ENCODE measurements at places on chromosomes 1 and 21.

- no peak for DNase-seq
These were observed 118.9 kb downstream of the PRDM2 start for GRCh38 chr1:13818926-13819325.

- DNase-seq, result no peak
These were observed 24.7 kb upstream of the STUM start for GRCh38 chr1:226523646-226524406.

DNA sequence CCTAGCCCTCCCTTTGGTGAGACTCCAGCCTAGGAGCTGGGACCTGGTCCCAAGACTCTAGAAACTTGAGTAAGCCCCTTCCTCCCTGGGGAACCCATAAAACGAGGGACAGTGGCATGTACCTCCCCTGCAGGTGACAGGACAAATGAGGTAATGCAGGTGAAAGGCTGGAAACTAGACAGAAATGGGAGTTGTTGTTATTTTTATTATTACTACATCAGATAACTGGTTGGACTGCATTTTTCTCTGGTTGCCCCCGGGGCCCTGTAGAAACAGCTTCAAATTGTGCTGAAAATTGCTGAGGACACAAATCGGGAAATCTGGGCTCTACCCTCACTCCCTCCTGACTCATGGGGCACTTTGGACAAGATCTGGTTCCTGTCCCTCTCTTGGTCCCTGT is 132.3 kb upstream of the WNT4 start:
- no peak for DNase-seq

DNA sequence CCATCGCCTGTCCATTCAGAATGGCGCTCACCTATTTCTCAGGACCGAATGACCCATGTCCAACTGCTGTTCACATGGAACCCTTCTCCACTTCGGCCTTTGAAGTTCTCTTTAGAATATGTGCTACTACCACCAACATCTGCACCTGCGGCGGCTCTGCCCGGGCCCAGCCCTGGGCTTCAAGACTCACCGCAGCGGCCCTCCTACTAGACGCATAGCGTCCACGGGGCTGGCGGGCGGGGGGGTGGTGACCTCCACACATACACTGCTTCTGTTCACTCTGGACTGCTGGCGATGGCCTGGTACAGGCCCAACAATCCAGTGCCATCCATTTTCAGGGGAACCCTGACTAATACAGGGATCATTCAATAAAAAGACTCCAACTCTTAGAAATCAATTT is 394.2 kb downstream of the VAV3 start:
- DNase-seq, result no peak

- peak; percentile 26 for DNase-seq
These were observed 27.4 kb downstream of the HIVEP3 start for GRCh38 chr1:41891199-41891896.

- peak; percentile 40 for DNase-seq
These were observed 880 bp downstream of the PRPF38B start for GRCh38 chr1:108692724-108693655.

DNA sequence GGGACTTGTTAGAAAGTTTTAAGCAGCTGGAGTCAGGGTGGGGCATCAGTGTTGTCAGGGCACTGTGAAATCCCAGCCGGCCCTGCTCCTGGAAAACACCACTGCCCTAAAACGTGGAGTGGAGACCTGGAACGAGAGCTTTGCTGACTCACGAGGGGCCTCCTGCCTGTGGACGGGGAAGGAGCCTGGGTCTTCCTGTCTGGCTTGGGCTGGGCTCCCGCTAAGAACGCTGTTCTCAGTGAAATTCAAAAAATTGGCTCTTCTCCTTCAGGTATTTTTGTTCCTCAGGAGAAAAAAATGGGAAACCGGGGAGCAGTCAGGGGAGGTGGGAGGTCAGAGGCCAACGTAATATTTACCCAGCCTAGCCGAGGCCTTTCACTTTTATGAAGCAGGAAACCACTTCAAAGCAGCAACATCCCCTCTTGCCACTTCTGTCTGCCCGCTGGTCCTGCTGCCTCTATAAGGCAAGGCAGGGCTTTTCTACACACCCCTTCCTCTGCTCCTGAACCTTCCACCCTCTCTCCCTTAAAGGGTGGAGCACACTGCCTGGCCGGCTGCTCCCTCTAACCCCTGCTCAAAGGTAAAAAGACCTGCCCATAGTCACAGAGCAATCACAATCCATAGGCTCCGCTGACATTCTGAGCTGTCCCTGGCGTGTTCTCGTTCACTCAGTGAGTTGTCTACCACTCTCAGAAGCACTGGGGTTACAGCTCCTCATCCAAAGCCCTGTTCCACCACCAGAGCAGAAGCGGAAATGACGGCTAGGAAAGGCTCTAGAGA is 8.0 kb downstream of the PLXNA2 start:
- DNase-seq, result no peak

DNA sequence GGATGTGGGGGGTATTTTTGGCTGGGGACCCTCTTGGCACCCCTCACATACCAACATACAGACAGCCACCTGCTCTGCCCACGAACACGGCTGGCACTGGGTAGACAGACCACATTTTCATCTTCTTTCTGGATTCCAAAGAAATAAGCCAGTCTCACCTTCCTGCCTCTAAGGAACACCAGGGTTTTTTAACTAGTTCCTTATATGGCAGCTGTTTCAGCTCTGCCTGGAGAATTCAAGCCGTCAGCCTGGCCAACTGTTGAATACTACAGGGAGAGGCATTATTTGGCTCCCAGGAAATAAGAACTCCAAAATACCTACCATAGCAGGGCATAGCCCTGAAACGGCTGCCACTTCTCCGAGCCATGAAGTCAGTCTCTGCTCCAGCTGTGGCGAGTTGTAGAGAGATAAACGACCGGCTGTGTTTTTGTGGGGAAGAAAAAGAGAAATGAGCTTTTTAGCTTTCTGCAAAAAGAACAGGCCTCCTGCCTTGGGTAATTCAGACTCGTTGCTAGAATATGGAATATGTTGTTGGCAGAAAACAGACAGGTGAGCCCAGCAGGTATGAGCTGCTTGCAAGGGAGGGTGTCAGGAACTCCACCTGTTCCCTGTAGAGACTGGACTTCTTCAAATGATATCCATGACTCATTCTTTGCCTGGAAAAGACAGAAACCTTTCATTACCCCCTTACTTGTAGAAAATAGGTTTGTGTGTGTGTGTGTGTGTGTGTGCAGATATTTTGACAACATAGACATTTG is 51.8 kb downstream of the MT1HL1 start:
- no peak for DNase-seq

DNA sequence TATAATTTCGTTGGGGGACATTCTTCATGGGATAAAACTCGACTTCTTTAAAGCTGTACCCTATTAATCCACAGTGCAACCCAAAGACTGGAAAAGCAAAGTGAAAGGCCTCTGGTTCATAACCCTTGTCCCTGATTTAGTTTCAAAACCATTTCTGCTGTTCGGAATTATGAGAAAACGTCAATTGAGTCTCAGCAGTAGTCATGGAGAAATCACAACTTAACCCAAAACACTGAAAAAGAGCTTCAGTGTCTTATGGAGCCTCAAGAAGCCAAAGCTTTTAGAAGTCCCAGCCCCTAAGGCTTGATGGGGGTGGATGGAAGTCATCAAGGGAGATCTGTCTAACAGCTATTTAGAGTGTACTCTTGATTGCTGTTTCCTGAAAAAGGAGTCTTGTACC is 73.5 kb upstream of the VCAM1 start:
- no peak for DNase-seq

- DNase-seq, result no peak
These were observed 59.2 kb upstream of the IVNS1ABP start for GRCh38 chr1:185376288-185376687.

DNA sequence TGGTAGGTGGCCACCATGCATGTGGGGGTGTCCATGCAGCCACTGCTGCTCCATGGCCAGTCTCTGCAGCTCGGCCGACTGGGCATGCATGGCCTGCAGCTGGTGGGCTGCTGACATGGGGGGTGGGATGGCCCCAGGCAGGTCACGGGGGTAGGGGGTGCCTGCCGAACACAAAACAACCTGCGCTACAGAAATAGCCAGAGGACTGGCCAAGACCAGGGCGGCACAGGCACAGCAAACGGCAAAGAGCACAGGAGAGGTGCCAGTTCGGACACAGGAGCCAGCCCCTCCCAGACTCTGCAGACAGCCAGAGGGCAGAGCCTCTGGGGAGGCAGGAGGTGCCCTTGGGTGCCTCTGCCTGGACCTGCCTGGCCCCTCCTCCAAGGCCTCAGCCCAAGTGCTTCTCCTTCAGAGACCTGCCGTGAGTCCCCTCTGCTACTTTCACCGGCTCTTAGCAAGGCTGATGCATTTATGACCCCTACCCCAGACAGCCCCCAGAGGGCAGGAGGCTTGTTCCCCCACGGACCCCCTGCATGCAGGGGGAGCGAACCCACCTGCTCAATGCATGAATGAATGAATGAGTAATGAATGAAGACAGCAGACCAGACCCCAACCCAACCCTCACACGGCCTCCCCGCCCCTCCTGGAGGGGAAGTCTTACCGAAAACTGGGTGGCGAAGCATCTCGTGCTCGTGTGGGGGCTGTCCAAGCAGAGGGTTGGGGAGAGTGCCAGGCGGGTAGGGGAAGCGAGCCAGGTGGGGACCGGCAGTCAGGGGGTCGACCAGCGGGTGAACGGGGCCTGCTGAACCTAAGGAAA is 37.7 kb downstream of the SLC45A1 start:
- no peak for DNase-seq

DNA sequence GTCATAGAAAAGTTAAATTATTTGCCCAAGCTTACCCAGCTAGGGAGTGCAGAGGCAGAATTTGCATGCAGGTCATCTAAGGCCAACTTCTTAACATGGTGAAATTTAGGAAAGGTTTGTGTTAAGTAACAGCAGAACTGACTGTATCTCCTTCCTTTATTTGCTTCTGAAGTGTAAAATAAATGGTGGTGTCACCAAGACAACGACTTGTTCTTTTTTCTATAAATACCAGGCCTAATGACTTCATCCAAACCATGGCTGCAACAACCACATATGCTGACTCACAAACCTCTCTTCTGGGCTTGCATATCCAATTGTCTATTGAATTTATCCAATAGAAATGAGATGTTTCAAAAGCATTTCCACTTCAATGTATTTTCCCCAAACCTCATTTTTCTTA is 19.1 kb downstream of the COL24A1 start:
- no peak for DNase-seq

- no peak for DNase-seq
These were observed 89.9 kb upstream of the SLC2A1 start for GRCh38 chr1:43048601-43049011.

DNA sequence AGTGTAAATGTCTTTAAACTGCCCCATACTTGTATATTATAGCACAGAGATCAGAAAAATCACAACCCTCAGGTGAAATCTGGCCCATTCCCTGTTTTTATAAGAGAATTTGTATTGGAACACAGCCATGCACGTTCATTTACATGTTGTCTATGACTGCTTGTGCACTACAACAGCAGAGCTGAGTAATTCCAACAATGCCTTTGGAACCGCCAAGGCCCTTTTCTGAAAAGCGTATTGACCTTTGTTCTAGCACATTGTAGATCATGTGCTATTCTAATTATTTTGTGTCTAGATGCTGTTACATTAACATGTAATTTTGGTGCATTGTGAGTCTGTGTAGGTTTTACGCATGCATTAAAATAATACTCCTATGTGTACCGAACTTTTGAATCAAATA is 339.6 kb downstream of the CHRM3 start:
- DNase-seq, result no peak

- DNase-seq, result no peak
These were observed 27.7 kb downstream of the TRIM11 start for GRCh38 chr1:228378873-228379460.

GRCh38 chr1:248686815-248687214 is 15.8 kb downstream of the OR14I1 start:
- DNase-seq, result no peak

GRCh38 chr21:43902441-43902840 is 37.4 kb downstream of the AGPAT3 start:
- no peak for DNase-seq

- DNase-seq, result no peak
These were observed 147.0 kb upstream of the ERG start for GRCh38 chr21:38645282-38645681.

DNA sequence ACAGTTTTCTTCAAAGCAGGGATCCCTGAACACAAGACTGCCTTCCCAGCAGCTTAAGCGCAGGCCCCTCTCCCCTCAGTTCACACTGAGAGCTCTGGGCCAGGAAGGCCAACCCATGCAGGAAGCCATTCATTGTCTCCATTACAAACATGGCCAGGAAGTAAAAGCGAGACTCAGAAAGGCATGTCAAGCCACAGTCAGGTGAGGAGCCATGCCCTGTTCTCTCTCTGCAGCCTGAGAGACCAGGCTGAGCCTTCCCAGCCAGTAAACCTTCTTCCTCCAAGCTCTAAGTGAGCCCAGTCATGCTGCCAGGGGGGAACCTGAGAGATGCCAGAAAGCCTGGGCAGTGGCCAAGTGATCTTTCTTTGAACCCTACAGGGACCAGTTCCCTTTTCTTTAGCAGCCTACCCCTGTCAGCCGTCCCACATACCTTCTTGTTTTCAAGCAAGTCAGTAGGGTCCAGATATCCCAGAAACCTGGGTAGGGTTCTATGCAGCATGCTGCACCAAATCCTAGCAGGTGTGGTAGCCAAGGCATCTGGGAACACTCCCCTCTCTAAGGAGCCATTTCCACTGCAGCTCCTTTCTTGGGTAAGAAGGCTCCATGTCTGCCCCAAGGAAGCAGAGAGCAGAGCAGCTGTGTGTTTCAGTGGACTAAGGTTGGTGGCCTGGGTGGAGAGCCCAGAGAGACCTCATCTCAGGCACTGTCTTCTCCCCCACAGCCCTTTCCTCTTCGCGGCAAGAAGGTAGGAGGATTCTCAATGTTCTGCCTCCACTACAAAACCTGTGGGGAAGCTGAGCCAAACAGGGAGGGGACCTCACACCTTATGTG is 977 bp downstream of the TRAF3IP3 start:
- DNase-seq, result peak; percentile 8

- no peak for DNase-seq
These were observed 23.4 kb downstream of the SPSB1 start for GRCh38 chr1:9316080-9316444.

GRCh38 chr1:214709241-214709640 is 106.2 kb downstream of the CENPF start:
- DNase-seq, result no peak

- no peak for DNase-seq
These were observed 105.2 kb downstream of the SUSD4 start for GRCh38 chr1:223258751-223259198.

DNA sequence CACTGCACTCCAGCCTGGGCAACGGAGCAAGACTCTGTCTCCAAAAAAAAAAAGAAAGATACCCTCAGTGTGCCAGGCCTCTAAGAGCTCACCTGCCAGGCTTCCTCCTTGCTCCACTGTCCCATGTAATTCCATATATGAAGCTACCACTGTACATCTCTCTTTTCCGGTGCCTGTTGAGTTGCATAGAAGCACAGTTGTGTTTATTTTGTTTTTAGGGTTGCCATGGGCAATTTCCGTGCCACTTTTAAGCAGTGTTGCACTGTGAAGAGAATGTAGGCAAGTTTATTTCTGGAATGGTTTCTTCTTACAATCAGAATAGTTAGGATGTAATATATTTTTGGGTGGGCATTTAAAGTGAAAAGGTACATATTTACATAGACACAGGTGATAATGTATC is 23.3 kb downstream of the MR1 start:
- DNase-seq, result no peak

DNA sequence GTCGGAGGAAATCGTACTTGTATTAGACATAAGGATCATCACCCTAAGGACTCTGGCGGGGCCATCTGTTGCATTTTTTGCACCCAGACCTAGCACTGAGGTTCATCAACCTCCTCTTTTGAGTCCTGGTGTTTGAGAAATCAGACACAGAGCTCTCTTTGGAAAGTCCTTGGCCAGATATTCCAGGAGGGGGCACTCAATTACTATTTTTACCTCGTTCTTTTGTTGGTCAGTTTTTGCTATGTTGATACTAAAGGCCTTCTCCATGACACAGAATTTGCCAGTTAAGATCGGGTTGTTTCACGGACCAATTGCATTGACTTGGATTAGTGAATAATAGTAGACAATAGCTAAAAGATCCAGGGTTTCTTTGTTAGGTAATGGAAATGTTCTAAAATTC is 711.2 kb downstream of the KCNT2 start:
- DNase-seq, result no peak
